ENCODE measurements at places on chromosomes 6 and 20. TPM values are rescaled to one million over a fixed set of nuclear protein-coding genes. Genes with fewer than 3 reads are reported as not detected.

- no peak for DNase-seq
Observed at GRCh38 chr6:145370559-145370958, 364.8 kb downstream of the EPM2A start.

GRCh38 chr20:47859278-47859677, 74.0 kb upstream of the SULF2 start:
- DNase-seq = no peak

DNA sequence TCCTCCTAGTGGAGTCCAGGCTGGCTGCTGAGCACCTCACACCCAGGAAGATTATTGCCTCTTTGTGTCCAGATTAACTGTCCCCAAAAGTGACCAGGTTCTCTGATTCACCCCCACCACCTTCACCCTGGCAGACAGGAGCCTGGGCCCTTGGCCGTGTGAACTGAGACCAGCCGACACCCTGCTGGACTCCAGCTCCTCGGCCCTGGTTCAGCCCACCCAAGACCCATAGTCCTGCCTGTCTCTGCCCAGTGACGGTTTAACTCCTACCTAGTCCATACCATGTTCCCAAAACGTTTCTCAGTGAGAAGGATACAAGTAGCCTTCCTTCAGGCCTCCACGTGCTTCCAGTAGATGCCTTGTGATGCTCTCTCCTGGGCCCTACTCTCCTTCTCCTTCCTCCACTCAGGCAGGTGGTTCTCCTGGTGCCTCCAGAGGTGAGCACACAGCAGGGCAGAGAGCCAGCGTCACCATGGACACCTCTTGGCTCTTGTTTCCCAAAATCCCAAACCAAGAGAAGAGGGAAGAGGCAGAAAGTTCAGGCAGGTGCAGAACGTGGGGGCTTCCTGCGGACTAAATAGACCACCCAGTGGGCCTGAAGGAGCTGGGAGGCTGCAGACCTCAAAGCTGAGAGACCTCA, 134.4 kb upstream of the CST7 start:
- DNase-seq = no peak

DNA sequence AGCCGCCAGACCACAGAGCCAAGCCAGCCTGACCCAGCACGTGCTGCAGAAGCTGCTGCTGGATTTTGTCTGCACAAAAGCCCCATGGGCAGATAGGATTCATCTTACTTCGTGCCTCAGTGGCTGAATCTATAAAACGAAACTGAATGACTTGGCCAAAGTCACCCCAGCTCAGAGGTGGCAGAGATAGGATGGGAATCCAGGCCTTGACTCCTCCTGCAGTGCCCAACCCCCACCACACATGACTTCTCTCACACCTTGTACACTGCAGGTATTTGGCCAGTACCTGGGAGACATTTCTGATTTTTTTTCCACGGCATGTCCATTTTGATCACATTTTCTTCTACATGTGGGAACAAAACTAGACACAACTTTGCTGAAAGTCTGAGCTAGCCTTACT, 182.1 kb downstream of the ANKRD60 start:
- no peak for DNase-seq

DNA sequence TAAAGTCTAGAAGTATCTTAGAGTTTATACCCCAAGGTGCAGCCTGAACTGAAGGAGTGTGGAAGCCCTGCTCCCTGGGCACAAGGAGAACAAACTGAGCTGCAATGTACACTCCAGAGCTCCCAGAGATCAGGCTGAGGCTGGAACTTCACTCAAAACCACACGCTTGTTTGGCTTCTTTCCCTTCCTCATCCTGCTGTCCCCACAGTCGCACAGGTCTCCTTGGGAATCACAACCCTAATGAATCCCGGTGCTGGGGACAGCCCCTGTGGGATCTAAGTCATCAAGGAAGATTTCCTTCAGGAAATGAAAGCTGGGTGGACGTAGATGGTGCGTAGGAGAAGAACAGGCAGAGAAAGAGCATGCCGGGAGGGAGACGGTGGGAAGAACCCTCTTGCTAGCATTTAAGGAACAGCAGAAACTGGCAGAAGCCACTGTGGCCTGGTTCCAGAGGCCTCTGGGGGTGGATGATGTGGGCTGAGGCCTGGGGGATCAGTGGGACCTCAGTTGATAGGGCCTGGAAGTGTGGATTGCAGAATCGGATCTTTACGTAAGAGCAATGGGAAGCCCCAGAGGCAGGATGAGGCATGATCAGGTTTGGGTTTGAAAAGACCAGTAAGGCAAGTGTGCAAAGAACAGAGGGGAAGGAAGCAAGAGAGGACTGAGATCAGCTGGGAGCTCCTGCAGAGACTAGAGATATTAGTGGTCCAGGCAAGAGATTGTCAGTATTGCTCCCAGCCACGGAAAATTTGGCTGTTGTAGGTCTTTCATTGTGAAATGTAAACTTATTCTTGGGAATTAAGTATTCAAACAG, 21.4 kb downstream of the CYP24A1 start:
- no peak for DNase-seq

DNA sequence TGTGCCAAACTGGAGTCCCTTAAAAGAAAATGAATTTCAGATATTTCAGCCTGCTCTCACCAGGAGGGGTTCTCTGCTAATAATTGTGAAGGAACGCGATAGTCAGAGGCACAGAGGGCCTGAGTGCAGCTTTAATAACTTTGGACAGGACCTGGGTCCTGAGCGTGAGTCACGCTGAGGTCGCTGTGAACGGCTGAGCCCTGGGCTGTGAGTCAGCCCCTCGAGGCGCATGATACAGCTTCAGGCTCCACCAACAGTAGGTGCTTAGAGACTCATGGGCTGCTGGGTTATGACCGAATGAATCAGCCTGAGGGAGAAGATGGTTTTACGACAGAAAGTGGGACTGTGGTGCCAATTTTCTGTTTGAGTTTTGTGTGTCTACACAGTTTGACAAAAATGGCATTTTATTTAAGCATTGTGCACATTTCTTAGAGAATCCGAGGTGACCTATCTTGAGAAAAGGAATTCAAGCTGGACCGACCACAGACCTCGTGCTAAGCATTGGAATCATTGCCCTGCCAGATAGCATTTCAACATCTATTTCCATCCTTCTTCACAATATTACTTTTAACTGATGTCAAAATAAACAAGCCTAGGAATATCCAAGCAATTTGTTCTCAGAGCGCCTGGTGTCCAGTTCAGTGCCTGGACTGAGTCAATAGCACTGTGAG, 183.0 kb downstream of the THBS2 start:
- DNase-seq = peak; percentile 84

GRCh38 chr6:125213939-125214338, 60.4 kb downstream of the TPD52L1 start:
- no peak for DNase-seq

- DNase-seq = no peak
Observed at GRCh38 chr20:24384865-24385264, 84.6 kb upstream of the SYNDIG1 start.

GRCh38 chr20:43835944-43836508, 78.6 kb upstream of the TOX2 start:
- DNase-seq = no peak

DNA sequence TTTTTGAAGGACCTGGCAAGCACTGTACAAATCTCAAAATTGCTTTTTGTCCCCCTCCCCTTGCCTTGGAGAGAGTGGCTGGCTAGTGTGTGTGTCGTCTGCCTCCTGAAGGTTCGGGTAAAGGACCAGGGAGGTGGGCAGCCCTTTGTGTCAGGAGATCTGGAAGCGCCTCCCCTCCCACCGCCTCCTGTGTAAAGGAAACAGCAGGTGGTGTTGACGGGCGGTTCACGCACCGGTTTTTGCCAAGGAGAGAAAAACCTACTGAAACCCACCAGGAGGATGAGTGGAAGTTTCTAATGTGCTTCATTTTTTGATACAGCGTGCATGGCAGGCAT, 1.2 kb downstream of the ENTPD6 start:
- DNase-seq = no peak

DNA sequence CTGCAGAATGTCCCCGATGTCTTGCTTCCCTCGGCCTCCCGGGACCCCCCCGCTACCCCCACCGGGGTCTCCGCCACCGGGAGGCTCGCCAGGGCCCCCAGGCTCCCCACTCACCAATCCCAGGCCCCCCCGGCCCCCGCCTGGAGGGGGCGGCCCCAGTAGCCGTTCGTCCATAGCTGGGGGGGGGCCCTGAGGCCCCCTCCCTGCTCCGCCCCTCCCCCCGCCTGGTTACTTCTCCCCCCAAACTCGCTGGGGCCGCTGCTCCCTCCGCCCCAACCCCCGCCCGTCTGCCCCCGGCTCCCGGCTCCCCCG, 304 bp downstream of the PBX2 start:
- DNase-seq = peak; percentile 80

DNA sequence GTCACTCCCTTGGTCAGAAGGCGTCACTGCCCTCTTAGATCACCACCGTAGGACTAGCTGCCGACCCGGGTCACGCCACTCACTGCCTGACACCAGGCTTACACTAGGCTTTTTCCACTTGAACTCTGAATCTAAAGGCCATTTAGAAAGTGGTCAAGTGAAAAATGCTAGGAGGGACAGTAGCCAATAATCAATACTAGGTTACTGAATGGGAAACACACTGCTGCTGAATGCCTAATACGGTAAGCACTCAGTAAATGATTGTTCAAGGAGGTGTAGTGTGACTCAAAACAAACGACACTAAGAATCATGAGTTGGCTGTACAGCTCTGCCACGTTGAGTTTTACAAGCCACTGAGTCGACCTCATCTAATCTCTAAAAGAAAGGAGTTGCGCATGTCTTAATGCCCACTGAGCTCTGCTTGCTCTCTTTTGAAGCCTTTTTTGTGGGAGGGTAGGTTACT, 760 bp upstream of the IBTK start:
- DNase-seq = no peak

DNA sequence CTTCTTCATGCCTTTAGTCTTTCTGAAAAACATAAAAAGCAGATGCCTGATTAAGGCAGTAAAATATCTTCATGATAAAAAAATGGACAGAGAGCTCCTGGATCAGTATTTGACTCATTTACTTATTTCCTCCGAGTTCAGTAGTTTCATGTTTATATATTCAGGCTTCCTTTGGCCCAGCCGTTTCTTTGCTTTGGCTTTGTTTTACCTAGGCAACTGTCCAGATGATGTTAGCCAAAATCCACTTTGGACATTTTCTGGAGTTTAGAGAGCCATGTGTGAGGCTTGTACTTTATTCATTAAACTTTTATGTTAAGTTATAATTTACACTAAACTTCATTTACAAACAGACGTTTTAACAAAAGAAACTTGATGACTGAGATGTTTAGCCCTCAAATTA, 307.1 kb upstream of the RSPO3 start:
- no peak for DNase-seq

GRCh38 chr6:150894191-150894744, 28.8 kb downstream of the MTHFD1L start:
- no peak for DNase-seq

Gene GLP1R
- total RNA-seq = not detected

Gene PROCR
- 21.6 TPM for total RNA-seq

- DNase-seq = no peak
Observed at GRCh38 chr20:14712302-14712739, 374.9 kb upstream of the FLRT3 start.

- DNase-seq = no peak
Observed at GRCh38 chr20:57407541-57407956, 16.4 kb downstream of the RBM38 start.

- DNase-seq = no peak
Observed at GRCh38 chr20:57941604-57942381, 232.0 kb upstream of the PMEPA1 start.

DNA sequence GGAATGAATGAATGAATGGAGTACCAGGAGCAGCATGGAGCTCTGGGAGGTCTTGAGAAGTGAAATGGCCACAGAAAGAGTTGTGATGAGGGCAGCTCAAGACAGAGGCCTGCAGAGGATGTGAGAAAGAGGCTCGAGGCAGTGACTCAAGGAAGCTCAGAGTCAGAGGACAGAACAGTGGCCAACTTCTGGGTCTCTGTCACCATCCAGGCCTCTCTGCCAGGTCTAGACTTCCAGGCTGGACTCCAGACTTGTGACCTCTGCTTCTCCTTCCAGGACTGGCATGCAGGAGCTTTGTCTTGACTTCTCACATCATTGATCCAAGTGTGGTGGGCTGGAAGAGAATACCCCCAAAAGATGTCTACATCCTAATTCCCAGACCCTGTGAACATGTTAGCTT, 119.8 kb downstream of the TOX2 start:
- no peak for DNase-seq

Gene HLA-DPB1
- total RNA-seq = 57.2 TPM

- no peak for DNase-seq
Observed at GRCh38 chr20:25323496-25324246, 67.0 kb downstream of the ABHD12 start.

GRCh38 chr6:10175362-10175761, 239.5 kb downstream of the TFAP2A start:
- DNase-seq = no peak

GRCh38 chr6:130018744-130019325, 454 bp downstream of the L3MBTL3 start:
- peak; percentile 11 for DNase-seq

DNA sequence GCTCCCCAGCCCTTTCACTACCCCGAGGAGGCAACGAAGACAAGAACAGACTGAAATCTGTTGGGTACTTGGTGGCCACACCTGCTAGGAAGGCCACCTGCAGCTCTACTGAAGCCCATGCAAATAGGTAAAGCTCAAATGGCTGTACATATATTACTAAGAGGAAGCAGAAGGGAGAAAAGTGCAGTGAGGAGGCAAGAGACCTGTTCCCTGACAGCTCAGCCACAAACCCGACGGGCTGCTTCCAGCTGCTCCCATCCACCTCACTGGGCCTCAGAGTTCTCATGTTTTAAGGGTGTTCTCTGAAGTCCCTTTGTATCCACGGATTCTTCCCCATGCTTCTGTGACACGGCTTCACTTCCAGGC, 24.6 kb downstream of the TRAM2 start:
- no peak for DNase-seq

DNA sequence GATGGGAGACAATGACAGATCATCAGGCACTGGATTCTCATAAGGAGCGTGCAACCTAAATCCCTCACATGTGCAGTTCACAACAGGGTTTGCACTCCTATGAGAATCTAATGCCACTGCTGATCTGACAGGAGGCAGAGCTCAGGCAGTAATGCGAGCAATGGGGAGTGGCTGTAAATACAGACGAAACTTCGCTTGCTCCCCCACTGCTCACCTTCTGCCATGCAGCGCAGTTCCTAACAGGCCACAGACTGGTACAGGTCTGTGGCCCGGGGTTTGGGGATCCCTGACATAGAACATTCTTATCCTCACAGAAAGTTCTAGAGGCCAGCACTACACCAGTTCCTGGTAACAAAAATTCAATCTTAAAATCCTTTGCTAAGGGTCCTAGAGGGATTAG, 23.2 kb downstream of the RRAGD start:
- no peak for DNase-seq

Gene MCHR2
- not detected for total RNA-seq

Gene PLAGL1
- total RNA-seq = 53.4 TPM

GRCh38 chr6:168938546-168938945, 315.1 kb downstream of the THBS2 start:
- no peak for DNase-seq
